ENCODE measurements at places on chromosomes 3 and 15.
A peak's percentile ranks its signal among the peaks of the same experiment; 100 is the strongest.

DNA sequence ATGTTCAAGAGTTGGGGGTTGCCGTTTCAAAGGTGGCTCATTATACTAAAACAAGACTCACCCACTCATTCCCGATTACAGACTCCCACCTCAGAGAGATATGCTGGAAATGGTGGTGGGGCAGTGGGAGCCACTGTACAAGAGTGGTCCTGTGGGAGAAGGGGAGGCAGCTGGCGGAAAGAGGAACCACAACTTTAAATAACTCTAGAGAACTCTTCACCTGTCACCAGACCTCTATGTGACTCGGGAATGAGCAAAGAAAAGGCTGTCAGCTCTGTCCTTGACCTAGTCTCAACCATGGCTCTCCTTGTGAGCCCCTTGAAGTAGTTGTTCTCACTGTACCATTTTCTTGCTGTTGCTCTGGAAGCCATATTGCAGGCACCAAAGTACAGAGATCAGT lies 293.8 kb downstream of the CHST2 start:
- no peak overlapping the region for H3K27ac ChIP-seq
- no peaks in the 10 kb centered on the region for H3K27me3 ChIP-seq
- no peaks in the 10 kb centered on the region for H3K36me3 ChIP-seq
- no peak for DNase-seq
- H3K4me3 ChIP-seq = no peak overlapping the region

- peaks cover 17% of the 10 kb centered on the region for H3K4me1 ChIP-seq
- H3K4me3 ChIP-seq = peak overlapping the region; percentile 53
- peak overlapping the region; percentile 78 for H3K27ac ChIP-seq
Observed at GRCh38 chr3:49199239-49199899, 28.0 kb downstream of the KLHDC8B start.

- no peak overlapping the region for H3K4me3 ChIP-seq
- H3K27me3 ChIP-seq = no peaks in the 10 kb centered on the region
- no peaks in the 10 kb centered on the region for H3K4me1 ChIP-seq
- H3K27ac ChIP-seq = no peak overlapping the region
Observed at GRCh38 chr3:179418610-179419009, 32.7 kb downstream of the GNB4 start.

GRCh38 chr3:160143482-160143881 lies 81.7 kb upstream of the C3orf80 start:
- H3K27me3 ChIP-seq = no peaks in the 10 kb centered on the region
- H3K4me3 ChIP-seq = no peak overlapping the region
- H3K27ac ChIP-seq = no peak overlapping the region
- H3K36me3 ChIP-seq = no peaks in the 10 kb centered on the region
